Right hindlimb (tissue), 1 donor: ENCODE measurements at places on chromosomes 5 and 9.
A peak's percentile ranks its signal among the peaks of the same experiment; 100 is the strongest.

DNA sequence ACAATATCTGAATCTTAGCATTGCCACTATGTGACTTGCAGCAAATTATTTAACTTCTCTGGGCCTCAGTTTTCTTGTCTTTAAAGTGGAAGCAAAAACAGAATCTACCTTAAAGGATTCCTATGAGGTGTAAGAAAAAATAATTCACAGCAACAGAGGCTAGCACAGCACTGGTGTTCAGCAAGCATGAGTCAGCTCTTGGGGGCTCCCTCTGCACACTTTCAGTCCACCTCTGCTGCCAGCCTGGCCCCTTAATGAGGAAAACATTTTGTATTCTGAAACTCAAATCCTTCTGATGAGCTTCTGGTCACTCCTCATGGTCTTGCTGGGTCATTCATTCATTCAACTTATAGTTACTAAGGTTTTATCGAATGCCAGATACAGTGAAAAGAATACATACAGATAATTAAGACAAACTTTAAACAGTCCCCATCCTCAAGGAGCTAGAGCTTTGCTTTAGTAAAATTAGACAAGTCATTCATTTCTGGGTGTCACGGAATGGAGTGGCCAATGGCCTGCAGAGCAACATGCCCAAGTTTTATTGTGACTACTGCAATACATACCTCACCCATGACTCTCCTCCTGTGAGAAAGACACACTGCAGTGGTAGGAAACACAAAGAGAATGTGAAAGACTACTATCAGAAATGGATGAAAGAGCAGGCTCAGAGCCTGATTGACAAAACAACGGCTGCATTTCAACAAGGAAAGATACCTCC is 26.8 kb upstream of the IQGAP2 start:
- DNase-seq, result no peak

- no peak for DNase-seq
These were observed 1785.1 kb downstream of the MAT2B start for GRCh38 chr5:165290535-165290934.

- no peak for DNase-seq
These were observed 177.3 kb upstream of the ACTBL2 start for GRCh38 chr5:57659886-57660285.

- no peak for DNase-seq
These were observed 51.4 kb upstream of the DAB2IP start for GRCh38 chr9:121599872-121600585.

- peak; percentile 19 for DNase-seq
These were observed at the start of gene GDA for GRCh38 chr9:72149231-72149975. TSS of gene GDA (plus strand) at chr9:72149440. CDS start at chr9:72149560, 120 bp downstream.
